HCT116 (cell line): ENCODE measurements at places on chromosomes 4 and X.
A peak's percentile ranks its signal among the peaks of the same experiment; 100 is the strongest.

DNA sequence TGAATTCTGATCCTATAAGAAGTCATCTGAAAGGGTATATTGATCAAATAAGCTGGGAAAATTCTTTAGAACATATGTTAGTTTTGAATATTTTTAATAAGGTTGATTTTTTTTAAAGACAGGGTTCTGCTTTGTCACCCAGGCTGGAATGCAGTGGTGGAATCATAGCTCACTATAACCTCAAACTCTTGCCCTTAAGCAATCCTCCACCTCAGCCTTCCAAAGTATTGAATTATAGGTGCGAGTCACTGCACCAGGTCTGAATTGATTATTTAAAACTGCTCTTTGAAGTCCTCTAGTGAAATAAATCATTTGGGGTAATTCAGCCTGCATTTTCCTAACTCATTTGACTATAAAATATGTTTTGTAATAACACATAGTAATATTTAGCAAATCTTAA is 812.3 kb downstream of the PDHA2 start:
- DNase-seq = no peak

GRCh38 chr4:150973626-150974251 is 41.3 kb downstream of the LRBA start:
- no peak for DNase-seq

DNA sequence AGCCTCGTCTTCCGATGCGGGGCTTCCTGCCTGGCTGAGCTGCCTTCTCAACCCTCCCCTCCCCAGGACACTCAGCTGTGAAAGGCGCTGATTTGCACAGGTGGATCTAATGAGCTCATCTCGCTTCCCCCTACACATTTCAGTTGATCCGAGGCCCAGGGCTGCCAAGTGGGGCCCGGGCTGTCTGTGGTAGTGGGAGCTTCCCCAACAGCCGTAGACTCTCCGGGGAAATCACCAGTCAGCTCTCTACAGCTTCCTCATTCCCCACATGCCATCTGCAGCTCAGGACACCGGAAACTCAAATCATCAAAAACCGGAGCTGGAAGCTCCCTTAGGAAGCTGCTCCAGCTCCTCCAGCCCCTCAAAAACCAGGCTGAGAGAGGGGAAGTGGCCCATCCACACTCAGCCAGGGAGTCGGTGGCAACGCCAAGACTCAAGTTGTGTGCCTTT is 56.2 kb downstream of the SMIM20 start:
- no peak for DNase-seq

- DNase-seq = no peak
These were observed 229.0 kb downstream of the PABPC4L start for GRCh38 chr4:133972586-133972985.

DNA sequence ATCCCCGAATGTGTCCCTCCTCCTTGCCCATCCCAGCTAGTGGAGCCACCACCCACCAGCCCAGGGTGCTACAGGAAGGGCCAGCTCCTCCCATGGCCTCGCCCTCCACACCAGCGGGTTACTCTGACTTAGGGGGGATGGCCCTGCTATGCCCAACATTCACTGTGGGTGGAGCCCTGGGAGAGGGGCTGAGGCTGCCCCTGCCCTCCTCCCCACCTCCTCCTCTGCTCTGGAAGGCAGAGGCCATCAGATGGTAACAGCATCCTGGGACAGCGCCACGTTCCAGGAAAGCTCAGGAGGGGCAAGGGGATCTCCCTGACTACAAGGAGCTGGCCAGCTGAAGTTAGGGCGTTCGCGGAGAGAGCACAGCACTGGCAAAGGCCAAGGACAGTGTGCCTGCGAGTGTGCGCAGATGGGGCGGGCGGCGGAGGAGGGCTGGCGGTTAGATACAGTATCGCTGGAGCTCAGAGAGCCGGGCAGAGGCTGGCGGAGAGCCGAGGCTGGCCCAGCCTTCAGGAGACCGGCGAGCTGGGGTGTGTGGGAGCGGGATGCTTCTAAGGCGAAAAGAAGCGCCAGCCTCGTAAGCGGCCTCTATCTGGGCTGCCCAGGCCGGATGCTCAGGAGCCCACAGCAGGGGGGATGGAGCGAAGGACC is 1.5 kb downstream of the JAKMIP1 start:
- DNase-seq = no peak

DNA sequence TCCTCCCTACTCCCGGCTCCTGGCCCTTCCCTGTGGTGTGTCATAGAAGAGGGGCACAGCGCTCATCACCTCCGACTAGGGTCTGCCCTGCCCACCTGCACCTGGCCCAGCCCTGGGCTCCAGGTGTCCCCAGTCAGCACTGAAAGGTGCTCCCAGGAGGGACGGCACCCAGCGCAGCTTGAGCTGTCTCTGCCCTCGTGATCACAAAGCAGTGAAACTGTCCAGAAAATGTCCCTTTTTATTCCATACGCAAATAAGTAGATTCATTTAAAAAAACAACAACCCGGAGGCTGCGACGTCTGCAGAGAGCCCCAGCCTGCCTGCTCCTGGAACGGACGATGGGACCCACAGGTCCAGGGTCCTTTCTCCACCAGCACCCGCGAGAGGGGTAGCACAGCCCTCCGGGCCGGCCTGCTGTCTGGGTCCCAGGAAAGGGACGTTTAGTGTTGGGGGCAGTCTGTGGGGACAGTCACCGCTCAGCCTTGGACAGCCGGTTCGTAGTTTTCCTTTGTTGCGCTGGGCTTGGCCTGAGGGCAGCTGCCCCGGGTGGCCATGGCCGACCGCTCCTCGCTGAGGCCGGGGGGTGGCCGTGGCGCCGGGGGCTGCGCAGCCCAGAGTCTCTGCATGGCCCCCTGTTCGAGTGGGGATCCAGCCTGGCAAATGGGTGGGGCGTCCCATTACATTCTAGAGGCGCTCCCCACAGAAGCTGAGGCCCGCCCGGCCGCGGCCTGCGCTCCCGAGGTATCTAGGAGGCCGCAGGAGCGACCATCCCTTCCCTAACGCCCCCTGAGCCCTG is 4.6 kb downstream of the HMX1 start:
- DNase-seq = no peak

DNA sequence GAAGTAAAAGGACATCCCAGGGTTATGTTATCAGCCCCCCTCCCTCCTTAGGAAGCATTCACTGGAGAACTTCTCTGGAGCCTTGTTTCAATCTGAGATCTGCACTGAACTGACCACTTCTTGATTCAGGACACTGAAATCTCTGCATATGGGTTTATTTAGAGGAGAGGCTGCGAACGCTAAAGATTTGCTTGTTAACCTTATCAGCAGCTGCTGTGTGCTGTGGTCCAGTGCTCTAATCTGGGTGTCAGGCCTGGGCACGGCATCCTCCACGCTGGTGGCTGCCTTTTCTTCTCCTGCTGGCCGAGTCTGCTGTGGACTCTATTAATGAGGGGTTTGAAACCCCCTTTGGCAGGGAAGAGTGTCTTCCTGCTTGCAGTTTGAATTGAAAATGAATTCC is 1094.7 kb upstream of the TENM3 start:
- no peak for DNase-seq

DNA sequence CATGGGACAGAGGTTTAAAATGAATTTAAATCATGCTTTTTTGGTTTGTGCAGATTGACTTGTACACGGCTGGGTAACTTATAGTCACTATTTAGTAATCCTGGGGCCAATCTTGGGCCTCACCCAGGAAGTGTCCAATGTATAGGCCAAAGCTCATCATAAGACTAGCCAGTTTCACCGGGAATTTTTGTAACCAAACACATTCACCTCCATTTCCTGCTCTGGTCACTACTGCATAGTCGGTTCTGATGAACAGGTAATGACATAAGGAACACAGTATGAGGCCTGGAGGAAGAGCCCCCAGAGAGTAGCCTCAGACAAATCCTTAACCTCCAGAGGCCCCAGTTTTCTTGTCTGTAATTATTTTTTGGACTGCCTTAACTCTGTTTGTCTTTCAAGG is 81.9 kb downstream of the HPRT1 start:
- no peak for DNase-seq

DNA sequence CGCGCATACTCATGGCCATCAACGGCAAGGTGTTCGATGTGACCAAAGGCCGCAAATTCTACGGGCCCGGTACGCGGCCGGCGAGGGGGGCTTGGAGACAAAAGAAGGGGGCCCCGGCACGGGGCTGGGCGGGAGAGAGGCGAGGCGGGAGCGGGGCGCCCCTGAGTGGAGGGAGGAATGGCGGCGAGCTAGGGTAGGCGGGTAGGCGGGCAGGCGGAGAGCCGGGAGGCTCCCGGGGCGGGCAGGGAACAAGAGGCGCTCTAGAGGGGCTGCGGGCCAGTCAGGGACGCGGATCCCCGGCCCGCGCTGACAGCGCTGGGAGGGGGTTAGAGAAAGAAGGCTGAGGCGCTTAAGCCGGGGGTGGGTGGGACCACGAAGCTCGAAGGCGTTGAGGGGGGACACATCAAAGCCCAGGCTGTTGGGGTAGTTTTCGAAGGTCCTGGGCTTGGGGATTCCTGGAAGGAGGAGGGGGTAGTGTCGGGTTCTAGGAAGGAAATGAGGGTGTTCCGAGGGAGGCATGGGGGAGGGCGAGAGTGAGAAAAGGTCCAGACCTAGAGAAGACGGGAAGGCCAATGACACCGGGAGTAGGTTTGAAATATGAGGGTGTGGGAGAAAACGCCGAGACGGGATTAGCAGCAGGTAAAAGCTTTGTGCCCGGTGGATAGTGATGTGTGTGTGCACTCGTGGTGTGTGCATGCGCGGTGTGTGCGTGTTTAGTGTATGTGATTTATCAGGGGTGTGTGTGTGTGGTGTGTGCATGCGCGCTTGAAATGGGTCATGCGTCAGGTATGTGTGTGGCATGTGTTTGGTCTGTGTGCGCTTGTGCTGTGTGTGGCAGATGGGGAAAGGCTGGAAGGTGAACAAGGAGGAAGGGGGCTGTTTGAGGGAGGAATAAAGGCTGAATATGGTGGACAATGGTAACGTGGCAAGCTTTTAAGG is 807 bp downstream of the PGRMC1 start:
- DNase-seq = no peak

DNA sequence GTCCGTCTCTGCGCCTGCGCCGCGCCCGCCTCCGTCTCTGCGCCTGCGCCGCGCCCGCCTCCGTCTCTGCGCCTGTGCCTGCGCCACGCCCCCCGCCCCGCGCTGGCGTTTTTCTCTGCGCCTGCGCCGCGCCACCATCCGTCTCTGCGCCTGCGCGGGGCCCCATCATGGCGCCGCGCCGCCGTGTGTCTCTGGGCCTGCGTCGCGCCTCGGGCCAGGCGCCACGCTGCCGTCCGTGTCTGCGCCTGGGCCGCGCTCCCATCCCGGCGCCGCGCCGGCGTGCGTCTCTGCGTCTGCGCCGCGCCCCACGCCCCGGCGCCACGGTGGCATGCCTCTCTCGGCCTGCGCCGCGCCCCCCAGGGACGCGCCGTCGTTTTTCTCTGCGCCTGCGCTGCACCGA is 51.8 kb upstream of the DUX4 start:
- DNase-seq = no peak

- no peak for DNase-seq
These were observed 15.9 kb downstream of the RTL9 start for GRCh38 chrX:110374559-110374958.

DNA sequence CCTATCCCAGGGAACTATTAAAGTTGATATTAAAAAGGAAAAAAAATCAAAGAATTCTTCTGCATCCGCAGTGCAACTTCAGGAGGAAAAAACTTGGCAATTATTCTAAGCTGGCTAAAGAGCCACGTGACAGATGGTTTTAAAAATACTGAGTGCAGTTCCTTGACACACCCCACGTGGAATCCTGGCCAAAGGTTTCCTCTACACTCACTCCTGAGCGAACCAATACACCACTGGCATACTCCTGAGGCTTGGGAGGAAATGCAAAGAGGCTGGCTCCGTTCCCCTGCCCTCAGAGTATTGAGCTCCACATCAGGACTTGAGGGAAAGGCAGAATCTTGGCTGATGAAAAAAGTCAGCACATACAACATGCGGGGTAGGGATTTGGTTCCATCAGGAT is 133.8 kb upstream of the ATP6AP2 start:
- DNase-seq = no peak

DNA sequence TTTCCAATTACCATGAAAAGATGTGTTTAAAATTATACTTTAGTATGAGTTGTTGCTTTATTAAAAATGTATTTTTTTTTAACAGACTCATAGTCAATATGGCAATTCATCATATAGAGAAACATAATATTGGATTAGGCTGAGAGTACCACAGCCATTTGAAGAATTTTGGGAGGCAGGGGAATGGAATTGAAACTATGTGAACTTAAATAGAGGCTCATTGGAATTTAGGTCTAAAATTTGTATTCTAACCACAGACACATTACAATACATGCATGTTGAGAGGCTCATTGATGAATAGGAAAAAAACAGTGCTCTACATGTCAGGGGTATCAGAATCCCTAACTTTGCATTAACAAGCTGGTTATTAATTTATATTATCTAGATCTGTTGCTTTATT is 269.6 kb downstream of the DKK2 start:
- DNase-seq = no peak

DNA sequence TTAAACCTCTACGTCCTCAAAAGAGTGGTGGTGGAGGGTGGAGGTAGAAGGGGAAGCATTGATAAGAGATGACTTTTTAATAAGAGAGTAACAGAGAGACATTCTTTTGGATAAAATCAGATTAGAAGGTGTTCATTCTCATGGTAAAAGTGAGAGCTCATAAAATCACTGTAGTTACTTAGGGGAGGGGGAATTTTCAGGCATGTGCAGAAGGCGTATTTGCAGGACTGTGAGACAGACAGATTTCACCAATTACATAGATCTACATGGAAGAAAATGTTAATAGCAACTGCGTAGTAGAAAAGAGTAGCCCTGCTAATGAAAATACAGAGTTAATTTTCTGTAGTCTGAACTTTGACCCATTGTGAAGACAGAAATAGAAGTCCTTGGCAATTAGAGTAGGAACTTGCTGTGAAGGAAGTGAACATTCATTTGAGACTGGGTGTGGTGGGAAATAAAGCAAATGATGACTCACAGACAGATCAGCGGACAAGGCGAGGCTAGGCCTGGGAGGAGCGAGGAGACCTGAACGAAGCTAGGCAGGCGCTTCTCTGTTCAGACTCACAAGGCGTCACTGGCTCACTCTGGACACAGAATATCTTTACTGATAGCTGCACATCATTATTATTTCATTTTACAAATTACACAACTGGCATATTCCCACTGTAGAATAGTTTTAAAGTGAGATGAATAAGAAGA is 57.2 kb upstream of the FAM9C start:
- peak; percentile 73 for DNase-seq

GRCh38 chr4:86595426-86595805 is 1.3 kb downstream of the PTPN13 start:
- DNase-seq = peak; percentile 8

DNA sequence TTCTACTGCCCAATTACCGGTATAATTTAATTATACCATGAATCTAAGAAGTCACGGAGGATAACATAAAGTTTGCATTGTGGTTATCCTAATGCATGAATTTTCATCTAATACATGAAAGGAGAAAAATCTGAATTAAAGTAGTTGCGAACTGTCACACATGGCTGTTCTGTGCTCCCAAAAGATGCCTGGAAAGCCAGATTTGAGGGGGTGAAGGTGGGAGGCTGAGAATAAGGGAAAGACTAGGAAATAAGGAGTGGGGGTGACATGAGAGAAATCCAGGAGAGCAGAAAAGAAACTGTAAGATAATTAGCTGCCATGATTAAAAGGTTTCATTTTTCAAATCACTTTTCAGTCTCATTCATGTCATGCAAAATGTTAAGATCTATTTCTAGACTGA is 1582.7 kb downstream of the STIM2 start:
- DNase-seq = no peak
